ENCODE measurements at places on chromosomes 16 and 17. TPM values are rescaled to one million over a fixed set of nuclear protein-coding genes. Genes with fewer than 3 reads are reported as not detected.

GRCh38 chr17:73549841-73550430 is 94.3 kb downstream of the SDK2 start:
- DNase-seq: no peak
- no peaks in the 10 kb centered on the region for H3K36me3 ChIP-seq
- no peak overlapping the region for H3K27ac ChIP-seq
- H3K4me3 ChIP-seq: no peak overlapping the region
- no peaks in the 10 kb centered on the region for H3K4me1 ChIP-seq
- no peaks in the 10 kb centered on the region for H3K27me3 ChIP-seq

GRCh38 chr17:55607731-55608341 is 96.6 kb upstream of the SMIM36 start:
- H3K36me3 ChIP-seq: no peaks in the 10 kb centered on the region
- no peak overlapping the region for H3K4me3 ChIP-seq
- DNase-seq: peak; percentile 71

- DNase-seq: no peak
- H3K36me3 ChIP-seq: no peaks in the 10 kb centered on the region
- H3K4me3 ChIP-seq: no peak overlapping the region
Observed at GRCh38 chr16:55250701-55251100, 73.3 kb upstream of the IRX6 start.

The FBF1 gene
- 5.3 TPM for total RNA-seq

The TSPAN10 gene
- 1.4 TPM for total RNA-seq

The KRT36 gene
- not detected for total RNA-seq

The PRAC2 gene
- total RNA-seq: not detected

The ERN1 gene
- total RNA-seq: 2.7 TPM

All from IMR-90 (cell line).